ENCODE measurements at places on chromosomes 11 and 22.

- DNase-seq: no peak
Measured at GRCh38 chr11:83041126-83041525, 30.6 kb downstream of the RAB30 start.

GRCh38 chr11:128745311-128746136, 51.7 kb downstream of the FLI1 start:
- DNase-seq: no peak

- DNase-seq: no peak
Measured at GRCh38 chr11:15106201-15106965, 8.3 kb upstream of the INSC start.

DNA sequence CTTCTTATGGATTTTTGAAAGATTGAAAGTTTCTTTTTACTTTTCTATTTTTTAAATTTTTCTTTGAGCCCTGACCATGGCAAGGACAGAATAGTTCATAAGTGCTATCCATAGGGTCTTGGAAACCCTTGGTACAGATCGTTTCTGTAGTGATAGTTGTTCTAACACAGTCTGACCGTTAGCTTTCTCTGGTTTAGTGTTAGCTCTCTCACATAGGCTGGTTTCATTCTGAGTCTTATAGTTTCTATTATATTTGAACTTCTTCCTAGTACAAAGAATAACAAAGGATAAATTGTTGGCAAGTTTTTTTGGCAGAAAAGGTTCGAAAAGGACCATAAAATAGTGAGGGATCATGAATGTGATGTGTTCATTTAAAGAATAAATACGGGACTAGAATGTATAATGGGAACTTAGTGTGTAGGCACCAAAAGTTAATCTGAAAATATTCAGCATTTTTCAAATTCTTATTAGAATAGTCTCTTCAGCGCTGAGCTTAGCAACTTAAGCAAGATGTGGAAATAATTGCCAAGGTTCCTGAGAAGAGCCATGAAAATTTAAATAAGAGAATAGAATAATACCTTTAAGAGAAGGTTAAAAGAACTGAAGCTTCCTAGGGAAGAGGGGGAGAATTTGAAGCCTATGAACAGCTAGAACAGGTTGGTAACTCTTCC, 24.1 kb downstream of the FDX1 start:
- DNase-seq: no peak

- no peak for DNase-seq
Measured at GRCh38 chr11:62179995-62180394, 10.0 kb upstream of the SCGB1D1 start.

DNA sequence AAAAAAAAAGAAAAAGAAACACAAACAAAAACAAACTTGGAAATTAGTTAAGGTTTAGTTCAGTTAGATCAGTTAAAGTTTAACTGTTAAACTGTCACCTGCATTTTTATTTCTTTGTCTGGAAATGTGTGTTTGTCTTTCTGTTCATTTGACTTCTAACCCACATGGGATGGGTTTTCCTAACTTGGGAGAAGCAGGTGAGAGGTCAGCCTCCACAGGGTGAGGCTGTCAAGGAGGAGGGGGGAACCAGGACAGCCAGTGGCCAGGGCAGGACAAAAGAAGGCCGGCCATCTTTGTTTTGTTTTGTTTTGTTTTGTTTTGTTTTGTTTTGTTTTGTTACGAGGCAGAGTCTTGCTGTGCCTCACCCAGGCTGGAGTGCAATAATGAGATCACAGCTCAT, 13.4 kb upstream of the GCAT start:
- no peak for DNase-seq

DNA sequence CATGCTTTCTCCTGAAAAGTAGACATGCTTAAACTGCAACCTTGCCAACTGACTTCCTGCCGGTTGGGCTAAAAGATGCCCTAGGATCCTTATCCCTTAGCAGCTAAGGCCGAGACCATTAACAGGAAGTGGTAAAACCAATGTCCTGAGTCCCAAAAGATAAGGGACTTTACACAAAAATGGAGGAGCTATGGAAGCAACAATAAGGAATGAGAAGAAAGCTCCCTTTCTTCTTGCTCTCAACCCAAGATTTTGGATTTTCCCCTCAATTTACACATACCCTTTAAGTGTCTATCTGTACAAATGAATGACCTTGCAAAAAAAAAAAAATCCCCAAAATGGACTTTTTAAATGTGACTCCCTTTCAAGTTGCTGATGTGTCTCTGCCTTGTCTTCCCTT, 11.1 kb downstream of the MRPL17 start:
- no peak for DNase-seq

DNA sequence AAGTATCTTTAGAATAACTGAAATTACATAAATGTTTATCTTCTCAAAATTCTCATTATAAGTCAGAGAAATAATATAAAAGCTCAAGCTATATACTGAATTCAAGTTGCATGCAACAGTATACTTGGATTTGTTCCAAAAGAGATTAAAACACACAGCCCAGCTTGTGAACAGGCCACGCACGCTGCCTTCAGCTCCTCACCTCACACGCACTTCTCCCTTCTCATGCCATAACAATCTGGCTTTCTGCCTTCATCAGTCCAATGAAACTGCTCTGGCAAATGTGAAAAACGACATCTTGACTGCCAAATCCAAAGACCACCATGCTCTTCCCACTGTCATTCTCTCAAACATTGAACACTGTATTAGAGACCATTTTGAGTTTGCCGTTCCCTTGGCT, 22.1 kb downstream of the ATP6V1E1 start:
- DNase-seq: no peak
